GM04504 (cell line): ENCODE measurements at places on chromosomes 7 and 10.

- DNase-seq = peak; percentile 48
Observed at GRCh38 chr10:22681783-22682183, 32.6 kb downstream of the PIP4K2A start.

GRCh38 chr10:57890691-57891090 is 377.0 kb downstream of the IPMK start:
- DNase-seq = no peak

DNA sequence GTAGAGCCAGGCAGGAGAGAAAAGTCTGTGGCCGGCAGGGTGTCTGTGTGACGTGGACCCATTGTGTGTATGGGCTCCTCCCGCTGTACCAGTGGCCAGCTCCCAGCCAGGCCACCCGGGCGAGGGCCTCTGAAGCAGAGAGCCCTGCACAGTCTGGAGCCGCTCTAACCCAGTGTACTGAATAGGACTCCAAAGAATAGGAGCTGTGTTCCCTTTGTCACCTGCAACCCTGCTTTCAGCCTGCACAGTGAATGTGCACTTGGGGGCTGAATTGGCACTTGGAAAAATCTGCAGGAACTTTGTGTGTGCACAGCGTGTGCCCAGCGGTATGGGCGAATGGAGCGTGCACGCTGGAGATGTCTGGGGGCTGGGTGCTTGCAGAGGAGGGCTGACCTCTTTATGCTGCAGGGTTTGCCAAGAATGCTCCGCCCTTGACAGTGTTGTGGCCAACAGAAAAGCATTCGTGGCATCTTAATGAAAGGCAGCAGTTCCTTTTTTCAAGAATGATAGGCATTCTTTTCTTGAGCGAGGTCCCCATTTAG is 216.2 kb downstream of the AUTS2 start:
- DNase-seq = peak; percentile 48

GRCh38 chr10:79153745-79154144 is 85.0 kb downstream of the ZMIZ1 start:
- no peak for DNase-seq

- no peak for DNase-seq
Observed at GRCh38 chr7:727104-727805, at the start of gene PRKAR1B. Gene PRKAR1B (minus strand): TSS chr7:727281. CDS start chr7:711505, 15,776 bp downstream.

DNA sequence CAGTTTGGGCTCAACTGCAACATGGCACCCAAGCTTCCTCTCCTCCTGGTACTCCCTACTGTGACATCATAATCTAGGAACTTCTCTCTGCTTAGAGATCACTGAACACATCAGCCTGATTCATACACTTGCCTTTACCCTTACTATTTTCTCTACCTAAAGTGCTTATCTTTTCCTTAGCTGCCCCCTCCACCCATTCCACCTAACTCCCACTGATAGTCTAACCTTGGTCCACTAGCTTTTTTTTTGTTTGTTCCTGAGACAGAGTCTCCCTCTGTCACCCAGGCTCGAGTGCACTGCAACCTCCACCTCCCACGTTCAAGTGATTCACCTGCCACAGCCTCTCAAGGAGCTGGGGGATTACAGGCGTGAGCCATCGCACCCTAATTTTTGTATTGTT is 15.9 kb downstream of the CUL2 start:
- DNase-seq = no peak

DNA sequence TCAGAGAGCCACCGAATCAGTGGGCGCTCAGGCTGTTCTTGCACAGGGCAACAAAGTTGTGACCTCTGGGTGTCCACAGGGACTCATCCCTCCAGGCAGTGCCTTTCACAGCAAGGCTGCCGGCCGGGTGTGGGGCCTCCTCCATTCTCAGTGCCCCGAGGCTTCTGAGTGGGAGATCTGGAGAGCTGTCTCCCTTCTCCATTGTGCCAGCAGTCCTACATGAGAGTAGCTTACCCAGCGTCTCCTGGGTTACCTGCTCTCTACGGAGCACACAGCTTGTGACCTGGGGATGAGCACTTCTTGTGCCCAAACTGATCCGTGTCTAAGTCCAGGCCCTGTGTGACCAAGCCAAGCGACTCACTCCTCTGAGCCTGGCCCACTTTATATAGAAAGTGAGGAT is 240.9 kb upstream of the GRB10 start:
- no peak for DNase-seq

DNA sequence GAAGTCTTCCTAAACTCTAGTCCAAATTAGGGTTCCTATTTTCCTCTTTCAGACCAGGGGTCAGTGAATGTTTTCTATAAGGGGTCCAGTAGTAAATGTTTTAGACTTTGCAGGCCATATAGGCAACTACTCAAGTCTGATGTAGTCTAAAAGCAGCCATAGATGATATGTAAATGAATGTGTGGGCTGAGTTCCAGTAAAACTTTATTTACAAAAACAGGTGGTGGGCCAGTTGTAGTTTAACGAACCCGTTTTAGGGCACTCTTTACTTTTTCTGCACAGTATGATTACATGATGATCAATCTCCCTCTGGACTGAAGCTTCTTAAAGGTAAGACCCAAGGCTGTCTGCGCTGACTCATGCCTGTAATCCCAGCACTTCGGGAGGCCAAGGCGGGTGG is 243.6 kb downstream of the CAMK1D start:
- DNase-seq = no peak

GRCh38 chr7:91344911-91345310 is 80.7 kb downstream of the FZD1 start:
- DNase-seq = no peak

DNA sequence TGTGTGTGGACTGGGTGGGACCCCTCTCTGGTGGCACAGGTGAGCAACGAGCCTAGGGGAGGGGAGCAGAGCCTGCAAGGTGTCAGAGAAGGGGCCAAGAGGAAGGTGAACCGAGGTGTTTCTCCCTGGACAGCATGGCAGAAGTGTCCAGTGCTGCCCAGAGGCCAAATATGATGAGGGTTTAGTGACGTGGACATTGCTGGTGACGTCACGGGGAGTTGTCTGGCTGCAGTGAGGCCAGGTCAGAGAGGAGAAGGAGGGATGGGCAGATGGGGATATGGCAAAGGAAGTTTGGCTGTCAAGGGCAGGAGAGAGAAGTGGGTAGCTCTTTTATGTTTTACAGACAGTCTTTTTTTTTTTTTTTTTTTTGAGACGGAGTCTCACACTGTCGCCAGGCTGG is 2.6 kb upstream of the ZNF853 start:
- DNase-seq = no peak

GRCh38 chr10:7817984-7818294 is 366 bp upstream of the TAF3 start:
- no peak for DNase-seq

- no peak for DNase-seq
Observed at GRCh38 chr7:47748041-47748440, 166.1 kb upstream of the TNS3 start.

- no peak for DNase-seq
Observed at GRCh38 chr10:124652701-124653100, 91.5 kb downstream of the FAM53B start.

GRCh38 chr7:151342811-151343210 is 1.2 kb downstream of the NUB1 start:
- DNase-seq = no peak

DNA sequence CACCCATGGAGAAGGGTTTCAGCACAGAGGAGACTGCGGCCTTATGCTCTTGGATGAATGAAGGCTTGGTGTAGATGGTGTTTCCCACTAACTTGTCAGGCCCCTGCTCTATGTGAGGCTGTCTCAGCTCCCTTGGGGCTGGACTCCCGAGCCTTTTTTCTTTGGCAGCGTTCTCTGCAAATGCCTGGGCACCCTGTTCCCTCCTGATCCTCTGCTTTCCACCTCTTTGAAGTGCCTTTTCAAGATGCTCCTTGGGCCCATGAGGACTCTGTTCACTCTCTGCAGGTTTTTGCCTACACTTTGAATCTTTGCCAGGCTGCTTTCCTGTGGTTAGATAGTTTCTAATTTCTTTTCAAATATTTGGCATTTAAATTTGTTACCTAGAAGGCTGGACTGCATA is 6.8 kb upstream of the ACBD5 start:
- no peak for DNase-seq

- no peak for DNase-seq
Observed at GRCh38 chr10:78921895-78922294, 146.9 kb upstream of the ZMIZ1 start.

GRCh38 chr7:12729112-12729511 is 41.7 kb downstream of the ARL4A start:
- DNase-seq = no peak

GRCh38 chr7:78296644-78297371 is 498.2 kb downstream of the PHTF2 start:
- no peak for DNase-seq

DNA sequence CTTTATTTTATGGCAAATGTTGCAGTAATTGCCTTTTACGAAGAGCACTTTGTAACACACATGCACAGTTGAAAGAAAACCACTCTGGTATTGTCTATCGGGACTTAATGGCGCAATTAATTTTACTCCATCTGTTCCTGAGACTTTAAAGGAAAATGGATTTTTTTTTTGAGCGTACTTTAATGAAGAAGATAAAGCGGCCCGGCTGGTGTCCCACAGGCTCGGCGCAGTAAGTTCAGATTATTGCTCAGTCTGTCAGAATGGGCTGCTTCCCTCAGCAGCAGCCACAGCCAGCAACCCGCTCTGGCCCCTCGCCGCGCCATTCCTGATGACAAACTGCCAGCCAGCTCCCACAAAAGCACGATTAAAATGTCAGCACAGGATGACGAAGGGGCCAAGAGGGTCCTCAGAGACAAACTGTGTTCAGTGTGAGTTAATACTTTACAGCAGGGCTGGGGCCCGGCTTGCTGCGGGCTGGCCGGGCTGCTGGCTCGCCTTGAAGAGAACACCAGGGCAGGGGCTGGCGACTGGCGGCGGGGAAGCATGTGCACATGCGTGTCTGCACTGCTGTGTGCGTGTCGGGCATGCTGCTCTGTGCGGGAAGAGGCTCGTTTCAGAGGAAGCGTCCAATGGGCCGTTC is 501.0 kb upstream of the GALNT17 start:
- DNase-seq = no peak

GRCh38 chr10:132679217-132679595 is 106.7 kb downstream of the NKX6-2 start:
- no peak for DNase-seq

- no peak for DNase-seq
Observed at GRCh38 chr10:34292194-34292565, 522.9 kb downstream of the PARD3 start.

DNA sequence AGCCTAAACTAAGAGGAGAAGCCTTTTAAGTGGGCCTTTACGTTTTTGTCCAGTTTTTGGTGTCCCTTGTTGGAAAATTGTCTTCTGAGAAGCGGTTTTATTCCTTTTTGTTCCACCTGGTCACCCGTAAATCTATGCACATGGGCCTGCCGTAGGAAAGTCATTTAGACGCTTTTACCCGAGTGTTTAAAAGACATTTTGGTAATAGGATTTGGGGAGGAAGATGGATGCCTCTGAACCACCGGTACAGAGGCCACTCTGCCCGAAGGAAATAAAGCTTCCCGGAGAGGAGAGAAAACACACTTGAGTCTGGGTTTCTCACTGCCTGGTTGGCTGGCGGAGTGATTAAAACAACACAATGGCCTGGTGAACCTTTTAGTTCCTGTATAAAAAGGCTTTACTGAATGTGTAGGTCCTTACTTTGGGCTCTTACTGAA is 760 bp downstream of the THNSL1 start:
- DNase-seq = no peak

- DNase-seq = no peak
Observed at GRCh38 chr10:47383261-47384147, 589 bp downstream of the ZNF488 start.

DNA sequence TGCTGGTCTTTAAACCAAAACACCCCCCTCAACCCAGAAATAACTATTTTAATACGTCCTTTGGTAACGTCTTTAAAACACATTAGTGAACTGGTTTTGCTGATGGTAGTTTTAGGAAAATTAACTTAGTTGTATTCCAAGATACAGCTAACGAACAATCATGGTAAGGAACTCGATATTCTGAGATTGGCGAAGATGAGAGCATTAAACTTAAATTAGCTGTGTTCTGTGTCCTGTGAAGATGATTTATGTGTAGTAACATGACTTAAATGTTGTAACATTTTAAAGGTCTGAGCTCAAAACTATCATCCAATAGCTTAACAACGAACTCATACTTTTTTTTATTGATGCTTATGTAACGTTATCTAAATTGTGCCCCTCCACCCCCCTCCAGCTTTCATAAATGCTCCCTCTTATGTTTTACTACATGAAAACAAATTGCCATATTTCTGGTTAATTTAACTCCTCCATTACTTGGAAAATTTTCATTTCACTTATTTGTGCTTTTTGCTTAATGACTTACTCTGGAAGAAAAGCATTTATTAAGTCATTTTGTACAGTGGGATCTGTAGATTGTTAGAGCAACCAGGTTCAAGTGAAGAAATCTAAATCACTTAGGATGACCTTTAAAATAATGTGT is 1.7 kb downstream of the SDK1 start:
- no peak for DNase-seq

DNA sequence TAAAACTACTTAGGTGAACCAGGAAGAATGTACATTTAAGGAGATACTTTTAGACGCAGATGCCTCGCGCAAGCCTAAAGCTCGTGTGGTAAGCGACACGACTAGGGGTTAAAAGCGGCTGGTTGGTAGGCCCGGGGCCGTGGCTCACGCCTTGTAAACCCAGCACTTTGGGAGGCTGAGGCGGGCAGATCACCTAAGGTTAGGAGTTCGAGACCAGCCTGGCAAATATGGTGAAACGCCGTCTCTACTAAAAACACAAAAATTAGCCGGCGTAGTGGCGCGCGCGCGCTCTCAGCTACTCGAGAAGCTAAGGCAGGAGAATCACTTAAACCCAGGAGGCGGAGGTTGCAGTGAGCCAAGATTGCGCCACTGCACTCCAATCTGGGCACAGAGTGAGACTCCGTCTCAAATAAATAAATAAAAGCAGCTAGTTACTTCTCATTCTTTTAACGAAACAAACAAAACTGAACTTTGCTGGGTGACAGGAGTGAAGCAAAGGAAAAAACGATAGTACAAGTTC is 879 bp downstream of the NUDT5 start:
- DNase-seq = peak; percentile 10

GRCh38 chr10:124561206-124561605 is 99.6 kb downstream of the LHPP start:
- no peak for DNase-seq

DNA sequence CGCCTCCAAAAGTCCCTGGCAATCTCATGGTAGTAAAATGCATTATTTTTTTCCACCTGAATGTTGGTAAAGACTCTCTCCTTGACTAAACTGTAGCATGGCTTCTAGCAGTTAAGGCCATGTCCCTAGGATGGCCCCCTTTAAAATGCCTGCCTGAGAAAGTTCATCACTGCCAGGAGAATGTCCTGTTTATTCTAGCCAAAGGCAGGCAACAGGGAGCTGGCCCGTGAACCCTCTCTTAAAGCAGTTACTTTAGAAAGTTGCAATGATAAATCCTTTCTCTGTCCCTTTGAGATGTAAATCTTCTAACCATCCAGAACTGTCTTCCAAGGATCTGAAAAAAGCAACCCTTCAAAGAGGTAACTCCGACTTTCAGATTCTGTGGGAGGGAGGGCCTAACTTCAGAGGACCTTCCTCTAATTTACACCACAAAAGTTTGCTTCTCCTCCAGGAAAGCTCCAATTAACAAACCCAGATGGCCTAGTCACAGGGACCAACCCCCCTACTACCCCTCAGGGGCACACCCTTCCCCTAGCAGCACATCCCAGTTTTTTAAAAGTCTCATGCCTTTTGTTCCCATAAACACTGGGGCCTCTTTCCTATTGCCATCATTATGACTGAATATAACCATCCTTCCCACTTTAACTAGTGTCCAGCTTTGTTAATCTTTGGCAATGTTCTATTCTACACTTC is 5.5 kb downstream of the DNTT start:
- no peak for DNase-seq
